ENCODE measurements at places on chromosomes 5 and 9.

DNA sequence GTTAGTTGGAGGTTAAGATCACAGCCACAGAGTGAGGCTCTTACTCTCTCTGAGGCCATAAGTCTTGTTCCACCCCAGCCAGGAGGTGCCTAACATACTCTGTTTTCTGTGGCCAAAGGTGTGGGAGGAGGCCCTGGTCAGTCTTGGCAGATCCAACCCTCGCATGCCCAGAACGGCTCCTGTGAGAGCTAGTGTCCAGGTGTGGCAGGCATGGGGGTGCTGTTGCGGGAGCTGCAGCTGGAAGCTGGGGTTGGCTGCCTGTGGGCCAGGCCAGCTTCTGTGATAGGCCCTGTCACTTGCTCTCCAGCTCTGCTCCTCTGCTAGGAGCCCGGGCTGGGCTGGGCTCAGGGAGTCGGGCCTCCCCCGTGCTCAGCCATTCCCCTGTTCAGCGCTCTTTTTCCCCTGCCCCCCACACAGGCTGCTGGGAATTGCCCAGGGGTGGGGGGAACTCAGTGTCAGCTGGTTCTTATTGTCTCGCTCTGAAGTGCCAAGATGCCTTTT, 31.6 kb downstream of the IER5L start:
- no peak for DNase-seq

- DNase-seq, result no peak
Measured at GRCh38 chr5:157308836-157309465, 43.0 kb downstream of the CYFIP2 start.

- no peak for DNase-seq
Measured at GRCh38 chr5:31153521-31153920, 40.0 kb upstream of the CDH6 start.

DNA sequence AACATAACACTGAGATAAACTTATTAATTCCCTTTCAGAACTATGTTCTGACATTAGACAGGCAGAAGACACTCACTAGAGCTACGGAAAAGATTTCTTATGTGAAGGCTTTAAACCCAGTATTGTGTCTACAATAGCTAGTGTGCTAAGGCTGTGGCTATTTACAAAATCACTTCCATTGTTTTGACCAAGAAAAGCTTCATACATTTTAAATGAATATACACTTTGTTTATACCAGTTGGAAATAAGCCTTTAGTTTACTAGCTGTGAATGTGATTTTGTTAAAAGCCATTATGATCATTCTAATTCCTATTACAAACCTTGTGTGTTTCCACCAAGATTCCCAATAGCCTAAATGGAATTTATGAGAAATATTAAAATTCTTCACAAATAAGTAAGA, 83.0 kb downstream of the AGTPBP1 start:
- no peak for DNase-seq

- no peak for DNase-seq
Measured at GRCh38 chr5:71751422-71751821, 32.3 kb downstream of the CARTPT start.

- DNase-seq, result no peak
Measured at GRCh38 chr5:116009806-116010205, 22.5 kb upstream of the ARL14EPL start.

DNA sequence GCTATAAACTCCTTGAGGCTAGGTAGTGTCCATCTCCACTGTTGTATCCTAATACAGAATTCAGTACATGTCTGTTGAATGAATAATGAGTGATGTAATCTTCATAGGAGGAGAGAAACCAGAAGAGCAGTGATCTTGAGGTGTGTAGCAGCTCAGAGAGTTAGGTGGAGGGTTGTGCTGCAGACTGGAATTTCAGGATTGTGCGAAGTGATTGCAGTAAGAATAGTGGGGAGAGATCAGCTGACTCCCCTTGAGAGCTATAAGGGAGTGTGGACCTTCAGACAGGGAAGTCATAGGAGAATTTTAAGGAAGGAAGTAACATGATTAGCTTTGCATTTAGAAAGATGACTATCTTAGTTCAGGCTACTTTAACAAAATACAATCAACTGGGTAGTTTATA, 4.4 kb downstream of the SNX24 start:
- DNase-seq, result no peak

GRCh38 chr9:97525451-97525850, 24.0 kb downstream of the TMOD1 start:
- no peak for DNase-seq

- no peak for DNase-seq
Measured at GRCh38 chr9:27528886-27529315, 713 bp downstream of the MOB3B start.

- DNase-seq, result no peak
Measured at GRCh38 chr5:173883347-173883924, 4.7 kb upstream of the CPEB4 start.

DNA sequence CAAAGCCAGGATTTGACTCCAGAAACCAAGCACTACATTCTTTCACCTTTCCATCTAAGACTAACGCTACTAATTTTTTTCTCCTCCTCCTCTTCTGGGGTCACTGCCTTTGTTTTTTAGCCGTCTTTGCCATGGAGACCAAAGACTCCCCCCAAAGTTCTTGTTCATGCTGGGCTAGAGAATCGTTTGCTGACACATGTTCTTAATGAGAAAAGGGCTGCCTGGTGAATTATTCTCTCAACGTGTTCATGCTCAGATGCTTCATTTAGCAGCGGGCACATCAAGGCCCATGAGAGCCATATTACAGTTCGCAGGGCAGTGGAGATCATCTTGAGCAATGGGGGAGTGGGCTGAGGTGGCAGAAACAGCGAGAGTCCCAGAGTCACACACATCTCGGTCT, 134.9 kb downstream of the SLIT3 start:
- no peak for DNase-seq

DNA sequence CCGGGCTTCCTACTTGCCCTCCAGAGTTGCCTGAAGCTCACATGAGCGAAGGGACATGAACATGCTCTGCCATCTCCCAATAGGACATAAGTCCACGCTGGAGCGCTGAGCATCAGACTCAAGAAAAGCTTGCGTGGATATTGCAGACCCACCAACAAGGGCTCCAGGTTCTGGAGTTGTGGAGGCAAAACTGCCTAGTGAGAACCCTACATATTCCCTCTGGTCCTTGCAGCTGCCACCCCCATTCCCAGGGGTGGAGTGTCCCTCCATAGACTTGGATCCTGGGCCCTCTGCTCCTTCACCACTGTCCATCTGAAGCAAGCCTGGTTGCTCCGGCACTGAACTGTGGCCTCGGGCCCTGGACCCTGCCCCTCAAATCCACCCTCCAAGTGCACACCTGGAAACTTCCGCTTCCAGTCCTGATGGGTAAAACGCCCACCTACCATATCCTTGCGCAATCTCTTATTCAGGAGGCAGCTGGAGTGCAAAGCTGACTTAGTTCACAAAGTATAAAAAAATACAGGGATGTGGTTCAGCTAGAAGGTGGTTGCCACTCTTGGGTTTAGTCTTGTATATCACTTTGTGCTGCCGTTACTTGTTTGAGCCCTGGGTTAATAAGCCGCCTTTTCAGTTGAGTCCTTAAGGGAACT, 28.0 kb downstream of the HRH2 start:
- no peak for DNase-seq

DNA sequence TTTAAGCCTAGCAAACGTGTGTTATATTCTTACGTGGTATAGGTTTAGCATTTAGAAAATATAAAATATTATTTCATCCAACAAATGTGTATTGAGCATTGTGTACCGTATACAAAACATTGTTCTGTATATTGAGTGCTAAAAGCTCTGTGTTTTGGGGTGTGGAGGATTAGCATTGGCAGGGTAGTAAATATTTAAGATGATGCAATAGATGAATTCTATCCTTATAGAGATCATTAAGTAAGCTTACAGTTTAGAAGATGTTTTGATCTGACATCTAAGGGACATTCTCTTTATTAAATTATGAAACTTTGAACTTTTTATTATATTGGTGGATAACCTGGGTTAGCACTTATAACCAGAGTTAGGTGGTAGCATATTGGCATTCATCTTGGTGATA, 48.5 kb upstream of the GLIPR2 start:
- DNase-seq, result no peak

DNA sequence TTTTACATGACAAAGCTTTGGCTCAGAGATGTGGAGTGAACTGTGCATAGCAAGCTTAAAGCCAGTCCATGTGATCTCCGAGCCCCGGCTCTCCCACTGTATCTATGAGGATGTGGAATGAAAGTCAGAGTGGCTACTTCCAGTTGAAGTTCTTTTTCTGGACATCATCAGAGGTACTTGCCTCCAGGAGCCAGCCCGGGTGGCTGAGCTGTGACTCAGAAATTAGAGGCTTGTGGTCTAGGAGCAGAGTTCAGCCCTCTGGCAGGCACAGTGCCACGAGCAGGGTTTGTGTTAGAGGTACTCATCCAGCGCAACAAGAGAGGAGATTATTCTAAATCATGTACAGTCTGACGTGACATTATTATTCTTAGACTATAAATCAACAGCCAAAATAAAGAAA, 322.5 kb downstream of the CDK5RAP2 start:
- DNase-seq, result peak; percentile 42

DNA sequence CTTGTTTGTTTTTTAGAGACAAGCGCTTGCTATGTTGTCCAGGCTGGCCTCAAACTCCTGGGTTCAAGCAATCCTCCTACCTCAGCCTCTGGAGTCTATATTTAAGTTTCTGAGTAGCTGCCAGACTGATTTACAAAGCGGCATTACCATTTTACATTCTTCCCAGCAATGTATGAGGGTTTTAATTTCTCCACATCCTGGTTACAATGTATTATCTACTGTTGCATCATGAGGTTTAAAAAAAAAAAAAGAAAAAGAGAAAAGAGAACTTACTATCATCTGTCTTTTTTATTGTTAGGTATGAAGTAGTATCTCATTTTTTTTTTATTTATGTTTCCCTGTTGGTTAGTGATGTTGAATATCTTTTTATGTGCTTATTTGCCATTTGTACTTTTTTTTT, 18.9 kb upstream of the CLINT1 start:
- DNase-seq, result no peak

DNA sequence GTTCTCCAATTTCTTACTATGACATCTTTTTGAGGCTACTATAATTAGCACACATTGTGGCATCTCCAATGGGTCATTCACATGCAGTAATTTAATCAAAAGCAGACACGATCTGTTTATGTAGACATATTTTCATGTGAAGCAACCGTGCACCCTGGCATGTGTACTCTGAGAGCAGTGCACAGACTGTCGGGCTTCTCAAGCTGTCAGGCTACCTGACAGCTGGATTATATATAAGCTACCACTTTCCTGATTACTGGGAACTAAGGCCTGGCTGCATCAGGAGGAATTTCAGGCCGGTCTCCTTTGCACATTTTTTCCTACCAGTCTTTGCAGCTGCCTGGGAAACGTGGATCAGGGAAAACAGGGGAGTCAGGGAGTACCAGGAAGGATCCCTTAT, 197.5 kb downstream of the MAPKAP1 start:
- DNase-seq, result no peak

GRCh38 chr5:139383275-139383992, at the start of gene SLC23A1:
Gene SLC23A1 (minus strand): TSS chr5:139383297. CDS start chr5:139383253, 44 bp downstream.
- DNase-seq, result no peak

GRCh38 chr5:65171645-65172044, 310.1 kb downstream of the ADAMTS6 start:
- DNase-seq, result no peak

DNA sequence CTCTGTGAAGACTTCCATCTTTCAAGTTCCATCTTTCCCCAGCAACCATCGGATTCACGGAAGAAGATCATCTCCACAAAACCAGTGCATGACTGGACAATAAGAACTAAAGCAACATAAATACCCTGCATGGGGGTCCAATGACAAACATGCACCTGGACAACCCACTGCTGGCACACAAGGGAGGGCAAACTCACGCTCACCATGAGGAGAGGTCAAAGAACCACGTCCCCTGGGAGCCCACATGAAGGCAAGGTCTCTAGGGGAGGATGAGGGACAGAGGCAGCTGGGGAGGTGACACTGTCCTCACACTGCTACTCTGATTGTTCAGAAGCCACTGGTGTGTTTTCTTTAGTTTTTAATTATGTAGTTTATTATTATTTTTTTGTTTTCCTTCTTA, 190.8 kb downstream of the MED10 start:
- DNase-seq, result no peak

DNA sequence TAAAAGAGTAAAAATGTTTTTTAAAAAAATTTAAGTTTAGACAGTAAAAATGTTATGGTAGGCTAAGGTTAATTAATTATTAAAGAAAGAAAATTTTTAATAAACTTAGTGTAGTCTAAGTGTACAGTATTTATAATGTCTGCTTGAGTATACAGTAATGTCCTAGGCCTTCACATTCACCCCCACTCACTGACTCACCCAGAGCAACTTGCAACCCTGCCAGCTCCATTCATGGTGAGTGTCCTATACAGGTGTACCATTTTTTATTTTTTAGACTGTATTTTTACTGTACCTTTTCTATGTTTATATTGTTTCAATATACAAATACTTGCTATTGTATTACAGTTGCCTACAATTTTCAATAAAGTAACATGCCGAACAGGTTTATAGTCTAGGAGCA, 234.1 kb downstream of the AUH start:
- no peak for DNase-seq

GRCh38 chr9:14989811-14990210, 79.6 kb upstream of the FREM1 start:
- no peak for DNase-seq

DNA sequence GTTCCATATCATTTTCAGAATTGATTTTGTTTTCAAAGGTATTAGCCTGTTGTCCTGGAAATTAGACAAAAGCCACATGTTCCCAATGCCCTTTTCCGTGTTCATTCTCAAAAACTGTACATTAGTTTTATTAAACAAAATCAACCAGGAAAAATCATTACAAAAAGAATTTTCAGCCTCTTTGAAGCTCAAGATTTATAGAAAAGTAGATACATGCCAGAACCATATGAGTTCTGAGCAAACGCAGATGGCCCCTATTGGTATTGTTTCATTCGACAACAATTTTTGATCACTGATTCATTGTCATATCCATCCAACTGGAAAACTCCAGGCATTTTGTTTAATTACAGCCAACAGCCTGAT, 148.5 kb upstream of the GRAMD2B start:
- no peak for DNase-seq

- peak; percentile 56 for DNase-seq
Measured at GRCh38 chr9:4984171-4984620, 876 bp upstream of the JAK2 start.

DNA sequence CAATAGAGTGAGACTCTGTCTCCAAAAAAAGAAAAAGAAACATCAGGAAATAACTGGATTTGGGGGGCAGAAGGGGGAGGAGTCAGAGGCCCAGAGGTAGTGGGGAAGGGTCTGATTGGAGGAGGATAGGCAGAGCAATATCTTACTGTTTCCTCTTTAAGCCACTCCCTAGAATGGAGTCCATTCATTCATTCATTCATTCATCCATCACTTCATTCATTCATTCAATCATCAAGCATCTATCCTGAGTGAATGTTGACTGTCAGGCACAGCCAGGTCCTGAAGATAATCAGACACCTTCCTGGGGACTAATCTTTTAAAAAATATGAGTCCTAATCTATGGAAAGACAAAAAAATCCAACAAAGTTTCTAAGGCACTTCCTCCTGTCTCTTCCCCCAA, 12.9 kb downstream of the IER5L start:
- no peak for DNase-seq

GRCh38 chr5:1527533-1528205, 3.9 kb upstream of the LPCAT1 start:
- DNase-seq, result no peak

GRCh38 chr9:129523943-129524581, 96.8 kb downstream of the C9orf50 start:
- DNase-seq, result no peak

Data from NCI-H2227 treated with DMSO at 0.1 percent for 48 hours (cell line).